ENCODE measurements at places on chromosomes 1 and 21.

- no peak for DNase-seq
Observed at GRCh38 chr1:33348676-33349080, 27.8 kb upstream of the A3GALT2 start.

DNA sequence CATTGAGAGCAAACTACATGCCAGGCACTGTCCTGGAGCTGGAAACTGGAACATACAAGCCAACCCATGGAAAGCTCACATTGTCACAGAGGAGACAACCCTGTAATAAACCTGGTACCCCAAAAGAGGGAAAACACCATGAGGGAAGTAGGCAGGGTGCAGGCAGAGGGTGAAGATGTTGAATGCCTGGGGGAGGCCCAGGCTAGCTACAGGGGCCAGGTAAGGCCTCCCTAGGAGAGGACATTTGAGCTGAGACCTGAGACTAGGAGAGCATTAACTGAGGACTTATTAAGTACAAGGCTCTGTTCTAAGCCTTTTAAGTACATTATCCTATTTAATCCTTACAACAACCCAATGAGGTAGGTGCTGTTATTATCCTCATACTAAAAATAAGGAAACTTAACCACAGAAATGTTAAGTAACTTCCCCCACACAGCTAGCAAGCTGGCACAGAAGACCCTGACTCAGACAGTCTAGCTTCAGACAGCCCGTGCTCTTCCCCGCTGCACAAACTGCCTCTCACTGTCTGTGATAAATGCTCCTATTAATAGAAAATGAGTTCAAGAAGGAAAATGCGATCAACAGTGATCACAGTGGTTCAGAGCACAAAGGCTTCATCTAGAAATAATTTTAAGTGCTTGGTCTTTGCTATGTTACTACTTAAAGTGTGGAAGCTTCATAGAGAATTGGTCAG is 41.8 kb downstream of the ZNF281 start:
- peak; percentile 96 for DNase-seq

DNA sequence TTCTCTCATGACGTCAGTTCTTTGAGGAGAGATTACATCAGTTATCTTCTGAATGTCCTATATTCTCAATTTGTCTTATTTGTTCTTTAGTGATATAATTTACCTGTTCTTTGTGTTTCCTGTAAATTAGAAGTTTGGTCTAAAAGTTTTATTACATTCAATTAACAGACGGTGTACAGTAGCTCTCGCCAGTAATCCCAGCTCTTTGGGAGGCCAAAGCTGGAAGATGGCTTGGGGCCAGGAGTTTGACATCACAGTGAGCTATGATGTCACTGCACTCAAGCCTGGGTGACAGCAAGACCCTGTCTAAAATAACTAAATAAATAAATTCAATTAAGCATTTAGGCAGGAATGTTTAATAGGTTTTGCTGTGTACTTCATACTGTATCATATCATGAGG is 25.3 kb upstream of the IPP start:
- no peak for DNase-seq

GRCh38 chr21:46172863-46173528 is 11.3 kb downstream of the SPATC1L start:
- DNase-seq = no peak

GRCh38 chr1:207055386-207056001 is 2.4 kb downstream of the PFKFB2 start:
- DNase-seq = no peak
